ENCODE measurements at places on chromosomes 13 and 19. TPM values are rescaled to one million over a fixed set of nuclear protein-coding genes. Genes with fewer than 3 reads are reported as not detected.
A peak's percentile ranks its signal among the peaks of the same experiment; 100 is the strongest.

ZNF599 gene
- 2.8 TPM for total RNA-seq

ZNF208 gene
- total RNA-seq = not detected

CD37 gene
- total RNA-seq = 256 TPM

KLK14 gene
- not detected for total RNA-seq

CLC gene
- total RNA-seq = 0.36 TPM

SOX1 gene
- total RNA-seq = not detected

ZNF844 gene
- 1.4 TPM for total RNA-seq

SSBP4 gene
- total RNA-seq = 131 TPM

DOCK6 gene
- 24.8 TPM for total RNA-seq

CA11 gene
- total RNA-seq = 3.9 TPM

PRODH2 gene
- total RNA-seq = not detected

VSTM2B gene
- not detected for total RNA-seq

ZNF383 gene
- total RNA-seq = 4.0 TPM

DNA sequence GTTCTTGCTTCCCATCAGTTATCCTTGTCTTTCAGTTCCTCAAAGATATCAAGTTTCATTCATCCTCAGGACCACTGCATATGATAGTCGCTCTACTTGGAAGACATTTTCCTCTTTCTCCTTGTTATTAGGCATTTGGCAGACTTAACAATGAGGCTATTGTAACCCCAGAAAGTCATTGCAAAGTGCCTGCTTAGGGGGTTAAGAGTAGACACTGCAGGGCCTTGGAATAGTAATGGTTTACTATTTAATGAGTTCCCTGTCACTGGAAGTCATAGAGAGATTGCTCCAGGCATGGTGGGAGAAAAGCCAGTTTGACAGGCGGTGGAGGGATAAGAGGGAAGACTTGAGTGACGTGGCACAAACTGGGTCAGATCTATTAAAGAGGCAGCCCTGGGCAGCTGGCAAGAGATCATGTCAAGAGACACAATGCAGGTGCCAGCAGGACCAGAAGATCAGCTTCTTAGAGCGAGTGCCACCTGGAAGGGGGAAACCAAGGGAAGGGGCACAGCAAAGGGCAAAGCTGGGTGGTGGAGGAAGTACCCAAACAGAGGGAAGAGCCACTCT, 16.8 kb upstream of the CPB2 start:
- no peak for DNase-seq

- peak; percentile 17 for DNase-seq
These were observed 11.9 kb upstream of the FRY start for GRCh38 chr13:32019612-32020233.

DNA sequence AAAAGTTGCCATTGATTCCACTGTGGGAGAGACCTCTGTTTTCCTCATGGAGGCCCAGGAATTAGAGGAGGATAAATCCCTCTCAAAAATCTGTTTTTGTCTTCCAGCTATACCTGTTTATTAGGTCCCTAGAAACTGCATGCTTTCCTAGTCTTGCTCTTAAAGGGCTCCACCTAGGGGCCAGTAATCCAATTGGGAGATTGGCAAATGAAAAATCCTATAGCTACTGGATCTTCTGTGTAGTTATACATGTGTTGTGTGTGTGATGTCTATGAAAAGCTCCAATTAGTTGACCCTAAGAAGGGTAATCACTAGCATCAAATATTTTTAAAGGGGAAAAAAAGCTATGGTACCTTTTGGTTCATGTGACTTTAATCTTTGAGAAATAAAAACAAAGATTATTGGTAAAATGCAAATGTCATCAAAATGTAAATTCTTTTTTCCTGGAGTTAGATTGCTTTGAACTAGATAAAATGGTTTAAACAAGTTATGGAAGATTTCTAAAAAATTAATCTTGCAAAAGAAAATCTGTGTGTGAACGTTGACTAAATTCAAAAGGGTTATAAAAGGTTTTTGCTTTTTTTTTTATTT, 63.4 kb upstream of the C1QTNF9B start:
- no peak for DNase-seq

- DNase-seq = no peak
These were observed 112.9 kb downstream of the GPC6 start for GRCh38 chr13:93339550-93339949.

DNA sequence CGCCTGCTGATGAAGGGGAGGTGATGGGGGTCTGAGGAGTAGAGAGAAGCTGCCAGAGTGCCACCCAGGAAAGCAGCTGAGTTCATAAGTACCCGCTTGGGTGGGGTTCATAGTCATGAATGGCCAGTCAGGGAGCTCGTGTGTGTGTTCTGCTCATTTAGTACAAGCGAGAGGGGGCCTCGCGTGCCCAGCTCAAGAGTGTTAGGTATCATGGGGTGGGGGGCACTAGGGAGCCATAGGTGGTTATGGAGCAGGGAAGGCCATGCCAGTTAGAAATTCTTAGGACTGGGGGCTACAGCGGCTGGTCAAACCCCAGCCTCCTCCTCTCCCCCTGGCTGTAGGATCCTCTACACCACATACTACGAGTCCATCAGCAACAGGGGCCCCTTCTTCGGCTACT, 46.8 kb downstream of the CD320 start:
- no peak for DNase-seq

GRCh38 chr19:43883864-43884263, 51.2 kb downstream of the ZNF45 start:
- DNase-seq = no peak

- no peak for DNase-seq
These were observed 965.6 kb downstream of the EFNB2 start for GRCh38 chr13:105569816-105570215.

DNA sequence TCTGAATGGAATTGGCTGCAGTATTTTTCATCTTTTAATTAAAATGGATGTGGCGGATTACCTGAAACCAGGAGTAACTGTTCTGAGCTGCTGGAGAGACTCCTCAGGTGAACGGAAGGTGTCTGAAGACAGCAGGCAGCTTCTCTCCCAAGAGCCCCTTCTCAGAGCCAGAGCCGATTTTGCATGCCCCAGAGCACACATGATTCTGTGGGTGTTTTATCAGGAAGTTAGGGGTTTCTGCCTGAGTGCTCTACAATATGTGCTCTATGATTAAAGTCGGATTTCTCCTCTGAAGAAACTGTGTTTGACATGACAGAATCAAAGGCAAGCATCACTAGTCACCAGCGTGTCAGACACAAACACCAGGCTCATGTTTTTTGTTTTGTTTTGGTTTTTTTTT, 60.7 kb upstream of the MCF2L start:
- no peak for DNase-seq

- no peak for DNase-seq
These were observed 1633.0 kb upstream of the PCDH20 start for GRCh38 chr13:63048653-63049052.

GRCh38 chr19:17406887-17407196, 1.4 kb upstream of the BST2 start:
- no peak for DNase-seq

DNA sequence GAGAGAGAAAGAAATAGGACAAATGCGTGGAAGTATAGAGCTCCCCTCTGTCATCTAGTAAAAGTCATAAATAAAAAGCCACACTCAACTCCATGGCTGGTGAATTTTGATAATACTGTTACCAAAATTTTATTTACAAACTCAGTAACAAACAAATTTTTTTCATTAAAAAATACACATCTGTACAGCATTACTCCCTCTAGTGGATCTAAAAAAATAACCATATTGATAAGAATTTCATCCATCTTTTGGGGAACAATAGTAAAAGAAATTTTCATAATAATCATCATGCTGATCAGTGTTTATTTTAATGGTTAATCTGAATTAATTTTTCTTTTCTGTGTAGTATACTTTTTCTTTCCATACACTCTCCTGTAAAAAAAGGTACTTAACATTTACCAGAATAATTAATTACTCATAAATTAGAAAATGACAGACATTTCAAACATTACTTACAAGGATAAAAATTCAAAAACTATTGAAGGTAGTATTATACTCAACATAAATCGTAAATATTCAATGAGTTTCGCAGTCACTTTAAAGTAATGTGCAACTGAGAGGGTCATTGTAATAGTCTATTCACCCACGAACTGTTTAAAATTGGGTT, 173.5 kb upstream of the LSM14A start:
- DNase-seq = no peak

- DNase-seq = no peak
These were observed at the start of gene TBCB for GRCh38 chr19:36115453-36116343. TBCB (plus strand) TSS chr19:36115468; CDS start chr19:36115561, 93 bp downstream.

DNA sequence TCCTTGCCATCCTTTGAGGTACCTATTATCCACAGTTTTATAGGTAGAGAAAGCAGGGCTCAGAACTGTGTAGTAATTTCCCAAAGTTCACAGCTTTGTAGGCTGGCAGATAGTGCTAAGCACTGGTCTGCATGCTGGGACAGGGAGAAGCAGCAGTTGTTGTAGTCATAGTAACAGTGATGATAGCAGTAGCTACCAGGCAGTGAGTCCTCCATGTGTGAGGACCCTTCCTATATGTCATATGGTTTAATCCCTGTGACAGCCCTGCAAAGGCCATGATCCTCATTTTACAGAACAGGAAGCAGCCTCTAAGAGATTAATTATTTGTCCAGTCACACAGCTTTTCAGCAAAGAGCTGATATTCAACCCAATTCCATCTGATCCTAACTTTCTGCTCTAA, 21.0 kb downstream of the SERP2 start:
- no peak for DNase-seq

- no peak for DNase-seq
These were observed 15.5 kb downstream of the TEX101 start for GRCh38 chr19:43430142-43430710.

DNA sequence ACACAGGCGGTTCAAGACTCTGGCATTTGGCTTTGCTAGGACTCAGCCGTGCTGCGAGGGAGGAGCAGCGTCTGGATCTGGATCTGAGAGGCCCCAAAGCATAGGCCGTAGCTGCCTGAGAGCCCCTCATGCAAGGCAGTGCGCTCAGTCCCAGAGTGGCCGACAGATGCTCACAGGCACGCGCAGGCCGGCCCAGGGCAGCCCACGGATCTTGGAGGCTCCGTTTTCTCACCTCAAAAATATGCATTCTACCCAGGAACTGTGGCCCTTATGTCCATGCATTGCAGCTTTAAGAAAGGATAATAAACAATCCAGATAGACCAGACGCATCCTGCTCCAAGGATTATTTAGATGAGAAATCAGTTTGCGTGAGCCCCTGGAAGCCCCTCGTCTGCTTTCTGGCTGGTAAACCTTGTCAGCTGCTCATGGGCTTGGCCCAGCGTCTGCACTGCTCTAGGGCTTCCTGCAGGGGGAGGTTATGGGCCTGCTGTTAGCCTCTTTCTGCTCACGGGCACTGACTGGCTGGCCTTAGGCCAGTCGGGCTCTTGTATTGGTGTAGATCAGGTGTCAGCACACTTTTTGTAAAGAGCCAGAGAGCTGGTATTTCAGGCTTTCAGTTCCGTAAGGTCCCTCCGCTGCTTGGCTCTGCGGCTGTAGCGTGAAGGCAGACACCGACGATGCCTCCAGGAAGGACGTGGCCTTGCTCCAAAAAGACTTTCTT, 24.2 kb downstream of the TEX29 start:
- DNase-seq = no peak

DNA sequence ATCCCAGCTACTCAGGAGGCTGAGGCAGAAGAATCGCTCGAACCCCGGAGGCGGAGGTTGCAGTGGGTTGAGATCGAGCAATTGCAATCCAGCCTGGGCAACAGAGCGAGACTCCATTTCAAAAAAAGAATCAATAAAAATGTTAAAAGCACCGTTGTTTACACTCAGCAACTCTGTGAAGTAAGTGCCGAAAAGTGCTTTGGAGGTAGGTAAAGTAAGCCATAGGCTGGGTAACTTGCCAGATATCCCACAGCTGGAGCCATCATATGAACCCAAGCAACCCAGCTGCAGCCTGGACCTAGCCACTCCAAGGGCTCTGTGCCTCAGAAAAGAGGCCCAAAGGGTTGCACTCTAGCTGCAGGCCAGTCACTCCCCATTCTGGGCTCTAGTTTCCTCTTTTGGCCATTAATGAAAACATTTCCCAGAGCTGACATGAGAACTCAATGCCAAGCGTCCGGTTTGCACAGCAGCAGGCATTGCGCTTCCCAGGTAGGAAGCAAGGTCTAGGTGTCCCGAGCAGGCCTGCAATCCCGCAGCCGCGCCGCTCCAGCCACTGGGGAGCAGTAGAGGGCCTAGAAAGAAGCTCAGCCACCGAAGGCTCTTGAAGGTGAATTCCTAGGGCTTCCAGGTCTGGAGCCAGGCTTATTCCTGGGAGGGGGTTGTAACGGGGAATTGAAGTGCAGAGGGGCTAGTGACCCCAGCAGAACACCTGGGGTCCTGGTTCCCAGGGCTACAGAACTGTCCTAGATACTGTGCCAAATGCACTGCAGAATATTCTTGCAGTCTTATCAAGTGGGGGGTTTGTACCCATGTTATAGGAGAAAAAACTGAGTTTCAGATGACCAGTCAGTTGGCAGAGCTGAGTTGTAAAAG, 4.1 kb upstream of the CD79A start:
- DNase-seq = no peak

DNA sequence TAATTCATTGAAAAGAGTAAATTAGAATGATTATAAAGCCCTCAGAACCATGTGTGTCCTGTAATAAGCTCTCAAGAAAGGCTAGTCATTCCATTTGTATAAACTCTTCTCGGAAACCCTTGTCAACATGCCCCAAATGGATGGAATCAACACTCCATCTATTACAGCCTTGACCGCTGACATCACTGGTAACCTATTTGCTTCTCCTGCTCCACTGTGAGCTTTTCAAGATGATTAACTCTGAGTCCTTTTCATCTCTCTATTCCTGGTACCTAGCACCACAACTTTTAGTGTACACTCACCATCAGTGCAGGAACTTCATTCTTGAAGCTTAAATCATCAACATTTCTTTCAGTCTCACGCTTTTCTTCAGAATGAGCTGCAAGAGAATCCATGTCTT, 612.0 kb downstream of the DCT start:
- no peak for DNase-seq

GRCh38 chr19:46759817-46760333, 13.6 kb upstream of the STRN4 start:
- DNase-seq = no peak

GRCh38 chr19:38744874-38745273, 600 bp upstream of the CAPN12 start:
- DNase-seq = no peak

- no peak for DNase-seq
These were observed 121.6 kb upstream of the ZNF507 start for GRCh38 chr19:32223595-32224370.

GRCh38 chr19:12779162-12779993, 4.0 kb upstream of the HOOK2 start:
- DNase-seq = no peak

DNA sequence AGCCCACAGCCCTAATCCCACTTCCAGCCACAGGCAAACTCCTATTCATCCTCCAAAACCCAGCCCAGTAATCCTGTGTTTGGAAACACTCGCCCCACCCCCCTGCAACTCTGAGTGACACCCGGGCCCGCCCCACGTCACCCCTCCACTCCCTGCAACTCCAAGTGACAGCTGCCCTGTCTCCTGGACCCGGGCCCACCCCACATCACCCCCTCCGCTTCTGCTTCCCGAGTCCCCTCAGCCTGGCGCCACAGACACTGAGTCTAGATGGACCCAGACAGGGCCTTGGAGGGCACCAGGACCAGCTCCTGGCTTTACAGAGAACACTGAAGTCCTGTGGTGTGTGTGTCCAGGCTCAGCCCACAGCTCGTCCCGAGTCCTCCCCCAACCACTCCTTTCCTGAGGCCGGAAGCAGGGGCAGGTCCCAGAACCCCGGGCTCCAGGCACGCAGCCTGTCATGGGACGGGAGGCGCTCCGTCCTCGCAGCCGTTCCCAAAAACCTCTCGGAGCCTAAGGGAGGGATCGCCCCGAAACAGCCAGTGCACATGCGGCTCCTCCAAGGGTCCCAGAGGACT, 7.7 kb downstream of the REXO1 start:
- DNase-seq = no peak
